ENCODE measurements at places on chromosomes 6 and 20.

GRCh38 chr20:31569163-31570020 is 35.7 kb upstream of the ID1 start:
- DNase-seq, result no peak

DNA sequence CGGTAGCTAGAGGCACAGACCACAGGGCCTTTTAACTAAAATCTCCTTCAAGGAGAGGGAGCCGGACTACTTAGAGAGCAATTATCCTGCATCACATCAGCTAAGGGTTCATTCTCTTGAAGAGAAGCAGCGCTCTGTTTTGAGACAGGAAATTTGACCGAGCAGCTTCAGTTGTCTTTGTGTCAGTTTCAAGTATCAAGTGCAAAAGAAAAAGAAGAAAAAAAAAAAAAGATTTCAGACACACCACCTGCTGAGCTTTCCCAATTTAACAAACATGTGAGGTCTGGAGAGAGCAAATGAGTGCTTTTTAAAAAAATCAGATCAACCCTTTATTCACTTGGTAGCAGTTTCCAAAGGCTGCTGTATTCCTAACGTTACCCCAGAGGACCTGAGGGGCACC is 273.5 kb upstream of the POU3F2 start:
- DNase-seq, result no peak

GRCh38 chr6:33959661-33960344 is 156.0 kb upstream of the MLN start:
- DNase-seq, result no peak

GRCh38 chr6:87628424-87628823 is 38.5 kb downstream of the ORC3 start:
- DNase-seq, result no peak

GRCh38 chr6:80940976-80941375 is 811.5 kb downstream of the TENT5A start:
- DNase-seq, result peak; percentile 36

- peak; percentile 38 for DNase-seq
These were observed 71.3 kb downstream of the SULF2 start for GRCh38 chr20:47713878-47714450.

DNA sequence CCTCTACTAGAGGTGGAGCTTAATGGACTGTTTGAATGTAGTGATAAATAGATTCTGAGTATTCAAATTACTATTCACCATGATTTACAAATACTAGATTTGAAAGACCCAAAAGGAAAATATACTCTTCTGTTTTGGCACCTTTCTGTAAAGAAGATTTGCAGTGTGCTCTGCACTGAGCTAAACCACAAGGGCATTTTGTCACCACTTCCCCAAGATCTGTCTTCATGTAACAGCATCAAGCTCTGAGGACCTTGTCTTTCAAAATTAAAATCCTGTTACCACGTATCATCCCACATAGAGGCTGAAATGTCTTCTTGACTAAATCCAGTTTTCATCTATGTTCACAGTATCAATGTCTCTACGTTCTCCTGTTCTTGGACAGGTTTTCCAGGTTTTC is 3.3 kb upstream of the PGK2 start:
- DNase-seq, result no peak

- DNase-seq, result peak; percentile 66
These were observed 284.6 kb upstream of the FOXQ1 start for GRCh38 chr6:1027109-1027794.

- DNase-seq, result peak; percentile 96
These were observed 63.7 kb downstream of the GPX5 start for GRCh38 chr6:28589234-28589956.

- peak; percentile 10 for DNase-seq
These were observed 10.8 kb downstream of the HLA-DQB2 start for GRCh38 chr6:32752580-32752979.

GRCh38 chr20:44035924-44036323 is 121.3 kb downstream of the TOX2 start:
- no peak for DNase-seq

DNA sequence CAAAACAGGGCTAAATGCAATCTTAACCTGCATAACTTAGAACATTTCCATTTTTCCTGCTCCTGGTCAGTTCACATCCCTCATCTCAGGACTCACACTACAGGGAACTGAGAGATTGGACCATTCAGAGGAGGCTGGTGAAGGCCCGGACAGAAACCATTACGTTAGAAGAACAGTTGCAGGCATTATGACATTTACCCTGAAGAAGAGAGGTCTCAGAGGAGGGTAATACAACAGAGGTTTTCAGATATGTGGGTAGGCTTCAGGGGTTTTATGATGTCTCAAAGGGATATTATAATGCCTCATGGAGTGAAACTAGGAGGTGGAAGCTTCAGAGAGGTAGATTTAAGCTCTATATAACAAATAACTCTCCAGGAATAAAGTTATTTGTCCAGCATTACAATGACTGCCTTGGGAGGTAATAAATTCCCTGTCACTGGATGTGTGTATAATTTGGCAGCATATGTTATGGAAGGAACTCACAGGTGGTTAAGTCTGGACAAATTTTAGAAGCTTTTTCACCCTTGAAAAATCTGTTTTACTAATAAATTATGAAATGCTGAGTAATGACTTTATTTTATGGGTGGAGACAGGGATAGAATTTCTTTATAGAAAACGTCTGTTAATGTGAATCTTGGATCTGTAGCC is 36.7 kb upstream of the RIPOR2 start:
- DNase-seq, result peak; percentile 49

- DNase-seq, result no peak
These were observed 84.8 kb downstream of the NCR2 start for GRCh38 chr6:41420186-41420585.

GRCh38 chr20:46619445-46619844 is 31.8 kb downstream of the SLC13A3 start:
- no peak for DNase-seq

DNA sequence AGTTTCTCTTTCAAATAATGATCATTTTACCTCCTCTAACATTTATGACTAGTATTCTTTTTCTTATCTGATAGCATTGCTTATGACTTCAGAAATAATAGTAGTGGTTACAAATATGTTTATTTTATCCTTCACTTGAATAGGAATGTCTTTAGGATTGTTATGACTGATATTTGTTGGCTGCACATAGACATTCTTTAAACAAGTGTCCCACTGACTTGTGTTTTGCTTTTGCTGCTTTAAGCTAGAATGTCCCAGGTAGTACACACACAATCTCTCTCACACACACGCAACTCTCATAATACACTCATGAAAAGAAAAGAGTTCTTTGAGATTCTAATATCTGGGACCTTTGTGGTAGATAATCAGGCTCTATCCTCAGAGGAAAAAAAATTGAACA is 21.6 kb downstream of the KIAA1586 start:
- peak; percentile 20 for DNase-seq

DNA sequence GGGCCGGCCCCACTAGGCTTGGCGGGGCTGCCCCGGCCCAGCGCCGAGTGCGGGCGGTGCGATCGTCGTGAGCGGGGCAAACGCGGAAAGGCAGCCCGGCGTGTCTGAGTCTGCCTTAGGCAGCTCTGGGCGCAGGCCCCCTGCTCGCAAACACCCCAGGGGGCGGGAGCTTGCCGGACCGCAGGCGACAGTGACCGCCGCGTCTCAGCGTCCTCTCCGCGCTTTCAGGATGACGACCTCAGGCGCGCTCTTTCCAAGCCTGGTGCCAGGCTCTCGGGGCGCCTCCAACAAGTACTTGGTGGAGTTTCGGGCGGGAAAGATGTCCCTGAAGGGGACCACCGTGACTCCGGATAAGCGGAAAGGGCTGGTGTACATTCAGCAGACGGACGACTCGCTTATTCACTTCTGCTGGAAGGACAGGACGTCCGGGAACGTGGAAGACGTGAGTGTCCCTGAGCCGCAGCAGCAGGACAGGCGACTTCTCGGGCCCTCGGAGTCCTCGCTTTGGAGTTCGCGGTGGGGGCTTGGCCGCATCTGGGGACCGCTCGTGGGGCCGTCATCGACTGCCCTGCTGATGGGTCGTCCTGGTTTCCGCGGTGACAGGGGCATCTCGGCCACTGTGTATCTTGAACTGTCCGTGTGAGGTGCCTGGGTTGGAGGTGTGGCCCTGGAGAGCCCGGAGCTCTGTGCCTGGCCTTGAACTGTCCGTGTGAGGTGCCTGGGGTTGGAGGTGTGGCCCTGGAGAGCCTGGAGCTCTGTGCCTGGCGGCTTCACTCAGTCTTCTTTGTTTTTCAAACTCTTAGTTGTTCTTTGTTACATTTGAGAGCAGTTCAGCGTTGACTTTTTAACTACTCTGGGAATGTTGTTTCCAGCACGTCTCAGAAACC is 786 bp downstream of the ADRM1 start:
- no peak for DNase-seq

- DNase-seq, result no peak
These were observed 126.5 kb downstream of the REV3L start for GRCh38 chr6:111356551-111356950.

GRCh38 chr6:41736186-41736733 is 852 bp upstream of the TFEB start:
- DNase-seq, result no peak

GRCh38 chr20:36312724-36313441 is 6.7 kb downstream of the DLGAP4 start:
- DNase-seq, result no peak

DNA sequence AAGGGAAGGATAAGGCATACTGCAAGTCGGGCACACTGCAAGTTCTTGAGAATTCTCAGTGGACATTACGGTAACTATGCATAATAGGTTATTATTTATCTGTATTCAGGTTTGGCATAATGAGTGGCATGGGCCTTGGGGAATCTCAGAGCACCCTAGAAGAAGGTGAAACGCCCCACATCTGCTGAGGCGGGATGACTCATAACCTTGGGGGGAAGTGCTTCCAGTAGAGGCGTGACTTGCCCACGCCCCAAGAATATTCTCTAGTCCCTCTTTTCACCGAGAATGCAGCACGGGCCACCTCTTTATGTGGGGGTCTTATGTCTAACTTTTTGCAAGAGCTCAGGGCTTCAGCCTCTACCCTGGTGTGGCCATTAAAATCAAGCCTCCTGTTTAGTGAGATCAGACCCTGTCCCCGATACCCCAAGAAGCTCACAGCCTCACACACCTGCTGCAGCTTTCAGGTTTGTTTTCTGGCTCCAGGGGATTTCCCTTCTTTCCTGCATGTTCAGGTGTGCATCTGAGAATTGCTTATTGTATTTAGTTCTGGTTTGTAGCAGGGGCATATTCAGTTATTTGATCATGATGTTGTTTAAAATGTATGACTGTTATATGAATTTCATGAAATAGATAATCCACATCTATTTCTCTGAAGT is 19.1 kb downstream of the ZFP64 start:
- no peak for DNase-seq

- DNase-seq, result no peak
These were observed 84.0 kb upstream of the SLC22A16 start for GRCh38 chr6:110560239-110561007.

DNA sequence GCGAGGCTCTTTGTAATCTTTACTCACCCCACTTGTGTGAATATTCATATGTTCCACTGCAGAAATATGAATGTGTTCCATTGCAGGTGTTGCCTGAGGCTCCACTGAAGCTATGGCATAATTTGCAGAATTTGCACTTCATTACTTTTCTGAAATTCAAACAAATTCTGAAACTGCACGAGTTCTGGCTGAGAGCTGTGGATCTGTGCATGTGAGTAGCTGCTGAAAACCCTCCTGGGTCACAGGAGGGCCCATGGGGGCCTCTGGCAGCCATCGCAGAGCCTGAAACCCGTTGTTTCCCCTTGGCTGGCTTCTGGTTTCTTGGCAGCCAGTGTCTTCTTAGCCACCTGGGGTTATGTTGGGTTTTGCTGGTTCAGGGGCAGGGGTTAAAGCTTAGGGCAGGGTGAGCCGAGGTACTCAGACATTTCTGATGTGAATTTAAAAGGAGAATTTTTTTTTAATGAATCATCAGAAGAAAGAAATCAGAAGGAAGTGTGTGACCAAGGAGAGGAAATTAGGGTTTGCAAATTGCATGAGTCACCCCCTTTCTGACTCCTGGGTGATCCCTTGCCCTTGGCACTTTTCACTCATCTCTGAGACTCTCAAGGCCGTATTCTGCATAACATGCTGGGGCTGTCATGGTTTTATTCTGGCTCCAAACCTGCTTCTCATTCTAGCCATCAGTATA is 40.6 kb downstream of the TOX2 start:
- DNase-seq, result peak; percentile 97

DNA sequence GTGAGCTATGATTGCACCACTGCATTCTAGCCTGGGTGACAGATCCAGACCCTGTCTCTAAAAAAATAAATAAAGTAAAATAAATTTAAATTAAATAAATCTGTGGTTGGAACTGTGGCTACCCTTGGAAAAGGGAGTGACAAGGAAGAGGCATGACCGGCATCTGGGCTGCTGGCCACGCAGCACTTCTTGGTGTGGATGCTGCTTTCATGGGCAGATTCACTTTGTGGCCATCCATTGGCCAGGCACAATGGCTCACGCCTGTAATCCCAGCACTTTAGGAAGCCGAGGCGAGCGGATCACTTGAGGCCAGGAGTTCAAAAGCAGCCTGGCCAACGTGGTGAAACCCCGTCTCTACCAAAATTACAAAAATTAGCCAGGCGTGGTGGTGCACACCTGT is 16.1 kb downstream of the EBF4 start:
- DNase-seq, result no peak

GRCh38 chr6:88725111-88725975 is 238.1 kb downstream of the RNGTT start:
- peak; percentile 97 for DNase-seq

DNA sequence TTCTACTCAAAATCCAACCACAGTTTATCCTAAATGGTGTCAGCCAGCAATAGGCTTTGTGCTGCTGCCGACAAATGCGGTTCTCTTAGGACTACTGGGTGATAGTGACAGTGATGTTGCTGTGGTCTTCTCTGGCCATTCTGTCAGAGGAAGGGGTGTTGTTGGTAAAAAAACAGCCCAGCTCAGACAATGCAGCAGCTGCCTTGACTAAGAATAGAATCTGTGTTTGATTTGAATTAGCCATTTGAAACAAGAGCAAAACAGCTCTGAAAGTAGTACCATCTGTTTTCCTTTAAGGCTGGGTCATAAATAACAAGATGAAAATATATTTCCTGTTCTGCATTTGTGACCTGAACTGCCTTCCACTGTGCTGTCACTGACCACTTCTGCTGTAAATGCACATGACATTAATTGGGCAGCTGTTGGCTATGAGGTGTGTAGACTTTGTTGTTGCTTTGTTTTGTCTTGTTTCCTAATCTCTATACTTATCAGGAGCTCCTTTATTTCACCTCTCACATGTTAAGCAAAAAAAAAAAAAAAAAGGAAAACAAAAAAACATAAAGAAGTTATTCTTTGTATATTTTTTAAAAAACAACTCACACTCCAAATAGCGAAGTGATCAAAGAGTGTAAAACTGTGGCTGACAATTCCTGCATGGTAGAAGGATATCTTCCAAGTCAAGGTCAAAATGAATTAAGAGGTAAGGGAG is 497.8 kb upstream of the ARID1B start:
- no peak for DNase-seq

Measured in fibroblast of upper back skin (primary cell).